ENCODE measurements at places on chromosomes 2 and 18.

DNA sequence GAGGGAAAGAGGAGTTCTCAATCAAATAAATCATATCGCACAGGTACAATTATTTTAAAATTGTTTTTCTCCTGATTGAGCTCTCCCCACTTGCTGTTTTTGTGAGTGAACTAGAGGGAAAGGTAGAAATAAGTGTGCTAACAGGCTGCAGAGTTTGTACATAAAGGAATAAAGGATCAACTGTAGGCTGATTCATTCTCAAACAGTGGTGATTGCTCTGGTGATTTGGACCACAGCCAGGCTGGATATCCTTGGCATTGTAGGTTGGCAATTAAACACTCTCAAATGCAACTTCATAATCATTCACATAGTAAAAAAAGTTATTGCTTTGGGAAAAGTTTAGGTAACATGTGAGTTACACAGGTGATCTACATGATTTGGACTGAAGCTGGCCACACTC is 29.8 kb downstream of the LRP1B start:
- DNase-seq: no peak

GRCh38 chr18:7926526-7926925 is 359.4 kb downstream of the PTPRM start:
- no peak for DNase-seq

DNA sequence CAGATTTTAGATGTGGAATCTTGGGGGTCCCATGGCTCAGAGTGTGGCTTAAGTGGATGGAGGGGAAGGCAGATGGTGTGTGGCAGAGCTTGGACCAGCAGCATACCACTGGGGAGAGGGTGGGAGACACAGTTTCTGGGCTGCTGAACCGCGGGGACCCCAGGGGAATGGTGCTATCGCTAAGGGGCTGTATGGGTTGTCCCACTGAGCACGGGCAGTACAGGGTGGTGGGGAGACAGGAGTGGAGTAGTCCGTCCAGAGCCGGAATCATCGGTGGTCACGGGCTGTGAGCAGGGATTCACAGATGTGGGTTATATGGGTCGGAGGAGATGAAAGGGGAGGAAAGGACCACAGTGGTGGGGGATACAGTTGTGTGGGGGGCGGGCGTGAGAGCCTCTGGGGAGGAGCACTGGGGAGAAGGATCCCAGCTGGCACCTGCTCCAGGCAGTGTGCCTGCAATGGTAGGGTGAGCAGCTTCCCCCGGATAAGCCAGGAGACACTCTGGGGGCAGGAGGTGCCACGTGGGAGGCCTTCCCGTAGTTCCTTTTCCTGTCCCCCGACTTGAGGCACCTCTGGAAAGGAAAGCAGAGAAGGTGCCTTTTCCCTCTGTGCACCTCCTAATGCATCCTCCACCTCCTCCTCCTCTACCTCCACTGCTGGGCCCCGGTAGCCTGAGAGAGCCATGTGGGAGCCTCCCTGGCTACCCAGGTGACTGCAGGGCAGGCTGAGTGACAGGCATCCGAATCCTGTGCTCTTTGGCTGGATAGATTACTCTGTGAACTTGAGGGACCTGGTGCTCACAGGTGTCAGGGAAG is 24.9 kb downstream of the IGFBP5 start:
- no peak for DNase-seq

- no peak for DNase-seq
Observed at GRCh38 chr2:138147796-138148195, 183.5 kb downstream of the HNMT start.

- no peak for DNase-seq
Observed at GRCh38 chr2:109516445-109517117, 97.2 kb downstream of the SEPTIN10 start.

DNA sequence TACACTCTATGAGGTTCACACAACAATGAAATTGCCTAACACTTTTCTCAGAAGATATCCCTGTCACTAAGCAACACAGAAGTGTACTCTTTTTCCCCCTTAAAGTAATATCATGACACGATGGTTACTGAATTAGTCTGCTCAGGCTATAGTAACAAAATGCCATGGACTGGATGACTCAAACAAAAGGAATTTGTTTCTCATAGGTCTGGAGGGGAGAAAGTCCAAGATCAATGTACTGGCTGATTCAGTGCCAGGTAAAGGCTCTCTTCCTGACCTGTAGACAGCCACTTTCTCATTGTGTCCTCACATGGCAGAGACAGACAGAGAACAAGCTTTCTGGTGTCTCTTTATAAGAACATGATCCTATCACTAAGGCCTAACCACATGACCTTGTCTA is 211.9 kb downstream of the RBM43 start:
- DNase-seq: no peak

DNA sequence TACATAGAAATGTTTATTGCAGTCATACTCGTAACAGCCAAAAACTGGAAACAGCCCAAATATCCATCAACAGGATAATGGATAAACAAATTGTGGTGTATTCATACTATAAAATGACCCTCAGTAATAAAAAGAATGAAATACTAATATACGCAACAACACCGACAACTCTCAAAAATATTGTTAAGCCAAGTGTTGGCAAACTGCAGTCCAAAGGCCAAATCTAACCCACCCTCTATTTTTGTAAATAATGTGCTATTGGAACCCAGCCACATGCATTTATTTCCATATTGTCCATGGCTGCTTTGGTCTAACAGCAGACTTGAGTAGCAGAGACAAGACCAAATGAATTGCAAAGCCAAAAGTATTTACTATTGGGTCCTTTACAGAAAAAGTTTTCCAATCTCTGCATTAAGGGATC is 151.0 kb downstream of the MREG start:
- peak; percentile 92 for DNase-seq

GRCh38 chr2:50722776-50723175 is 309.2 kb downstream of the NRXN1 start:
- DNase-seq: peak; percentile 42

- no peak for DNase-seq
Observed at GRCh38 chr2:128636802-128637147, 318.1 kb upstream of the HS6ST1 start.

- no peak for DNase-seq
Observed at GRCh38 chr18:59002974-59003594, 136.6 kb upstream of the SEC11C start.

DNA sequence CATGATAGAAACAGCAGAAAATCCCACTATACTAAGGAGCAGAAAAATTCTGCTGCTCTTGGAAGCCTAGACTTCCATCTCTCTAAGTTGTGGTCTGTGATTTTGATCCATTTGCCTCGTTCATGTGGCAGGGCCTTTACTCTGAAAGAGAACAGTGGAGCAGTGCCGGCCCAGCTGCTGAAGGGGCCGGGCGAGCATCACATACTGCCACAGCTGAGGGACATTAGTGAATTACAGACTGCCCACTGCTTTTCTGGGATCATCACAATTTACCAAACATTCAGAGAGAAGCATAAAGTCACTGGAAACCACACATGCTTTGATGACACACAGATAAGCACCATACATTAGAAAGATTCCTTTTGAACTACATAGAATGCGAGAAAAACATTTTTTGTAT is 217.0 kb upstream of the BOD1L2 start:
- DNase-seq: no peak

DNA sequence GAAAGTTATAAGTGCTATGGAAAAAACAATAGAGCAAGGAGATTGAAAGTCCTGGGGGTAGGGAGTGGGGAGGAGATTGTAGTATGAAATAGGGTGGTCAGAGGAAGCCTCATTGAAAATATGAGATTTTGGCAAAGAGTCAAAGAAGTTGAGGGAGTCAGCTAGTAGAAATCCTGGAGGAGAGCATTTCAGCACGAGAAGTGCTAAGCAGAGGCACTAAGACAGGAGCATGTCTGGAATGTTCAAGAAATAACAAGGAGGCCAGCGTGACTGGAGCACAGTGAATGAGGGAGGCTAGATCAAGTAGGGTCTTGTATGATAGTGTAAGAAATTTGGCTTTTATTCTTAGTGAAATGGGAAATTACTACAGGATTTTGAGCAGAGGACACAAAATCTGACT is 2.1 kb upstream of the TSPYL6 start:
- no peak for DNase-seq

Measured in skin of body (tissue), 3 donors.